ENCODE measurements at places on chromosomes 6 and 20.

DNA sequence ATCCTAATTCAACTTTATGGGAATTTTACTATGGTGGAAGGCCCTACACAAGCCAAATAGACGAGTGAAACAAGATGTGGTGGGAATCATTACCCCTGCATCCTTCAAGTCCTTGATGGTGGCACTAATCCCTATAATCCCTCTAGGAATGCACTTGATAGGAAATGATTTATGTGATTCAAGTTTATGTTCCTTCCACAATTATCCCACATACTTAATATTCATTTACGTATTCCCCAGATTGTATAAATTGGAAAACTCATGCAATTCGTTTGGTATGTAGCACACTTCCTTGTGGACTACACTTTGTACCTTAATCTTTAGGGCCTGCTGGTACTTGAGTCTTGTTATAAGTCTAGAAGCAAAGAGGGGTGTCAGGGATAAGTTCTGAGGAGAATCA, 40.8 kb downstream of the PKIB start:
- DNase-seq, result no peak

- no peak for DNase-seq
These were observed 29.4 kb upstream of the ASF1A start for GRCh38 chr6:118864341-118865099.

GRCh38 chr20:5150226-5151076, 23.6 kb downstream of the CDS2 start:
- DNase-seq, result no peak

DNA sequence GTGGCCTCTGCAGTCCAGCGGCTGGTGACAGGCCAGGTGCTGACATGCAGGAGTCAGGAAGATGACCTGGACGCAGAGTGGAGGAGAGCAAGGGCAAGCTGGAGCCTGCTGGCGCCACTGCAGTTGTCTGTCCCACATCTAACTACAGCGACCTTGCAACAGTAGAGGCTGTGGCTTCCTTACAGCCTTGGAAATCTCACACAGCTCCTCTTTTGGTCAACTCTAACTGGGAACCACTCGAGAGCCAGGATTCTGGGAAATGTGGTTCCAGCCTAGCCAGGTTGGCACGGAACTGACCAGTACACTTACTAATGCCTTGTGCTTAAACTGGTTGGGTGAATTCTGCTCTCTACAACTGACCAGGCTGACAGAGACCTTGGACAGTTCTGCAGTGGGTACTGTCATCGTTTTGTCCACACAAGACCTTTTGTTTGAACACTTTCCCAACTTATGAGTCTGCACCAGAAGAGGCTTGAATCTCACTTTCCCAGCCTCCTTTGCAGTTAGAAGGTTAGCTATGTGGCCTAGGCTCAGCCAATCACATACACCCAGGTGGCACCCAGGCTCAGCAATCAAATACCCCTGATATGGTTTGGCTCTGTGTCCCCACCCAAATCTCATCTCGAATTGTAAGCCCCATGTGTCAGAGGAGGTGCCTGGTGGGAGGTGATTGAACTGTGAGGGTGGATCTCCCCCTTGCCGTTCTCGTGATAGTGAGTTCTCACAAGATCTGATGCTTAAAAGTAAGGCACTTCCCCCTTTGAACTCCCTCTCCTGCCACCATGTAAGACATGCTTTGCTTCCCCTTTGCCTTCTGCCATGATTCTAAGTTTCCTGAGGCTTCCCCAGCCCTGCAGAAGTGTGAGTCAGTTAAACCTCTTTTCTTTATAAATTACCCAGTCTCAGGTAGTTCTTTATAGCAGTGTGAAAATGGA, 153.5 kb downstream of the ZMYND8 start:
- no peak for DNase-seq

- no peak for DNase-seq
These were observed 93.6 kb downstream of the SNAP91 start for GRCh38 chr6:83615025-83615999.

DNA sequence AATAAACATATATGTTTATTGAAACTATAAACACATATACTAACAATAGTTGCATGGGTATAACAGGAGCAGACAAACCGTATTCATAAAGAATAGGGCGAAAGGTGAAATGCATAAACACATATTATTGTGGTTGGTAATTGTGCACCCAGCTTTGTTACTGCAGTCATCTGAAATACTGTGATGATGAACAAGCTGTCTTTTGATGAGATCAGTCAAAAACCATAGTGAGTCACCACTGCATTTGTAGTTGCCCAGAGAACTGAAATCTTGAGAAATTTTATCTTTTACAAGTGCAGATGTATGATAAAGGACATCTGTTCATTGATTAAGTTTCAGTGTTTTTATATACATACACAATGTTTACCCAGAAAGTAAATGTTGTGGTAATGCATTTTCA, 133.7 kb downstream of the MYO6 start:
- DNase-seq, result no peak

- DNase-seq, result no peak
These were observed 117.6 kb downstream of the TFAP2B start for GRCh38 chr6:50936277-50936681.

DNA sequence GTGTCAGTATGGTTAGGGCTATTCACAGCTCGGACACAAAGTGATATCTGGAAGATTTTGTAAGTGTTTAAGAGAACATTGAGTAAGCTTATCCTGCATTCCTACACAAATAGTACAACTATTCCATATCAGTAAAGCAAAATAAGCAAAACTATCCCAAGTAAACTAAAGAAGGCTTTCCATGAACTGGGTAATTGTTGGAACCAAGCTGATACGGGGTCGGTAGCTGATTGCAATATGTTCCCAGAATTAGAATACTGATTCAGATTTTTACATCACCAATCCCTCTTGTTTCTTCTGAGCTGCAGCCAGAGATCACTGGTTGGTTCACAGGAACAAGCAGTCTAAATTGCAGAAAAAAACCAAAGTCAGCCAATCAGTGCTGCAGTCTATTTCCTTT, 54.1 kb downstream of the CDS2 start:
- no peak for DNase-seq

GRCh38 chr6:109024784-109025183, 69.9 kb downstream of the SESN1 start:
- DNase-seq, result no peak

All from T1000 (cell line).